ENCODE measurements at places on chromosomes 4 and X.

GRCh38 chr4:76589402-76589801, 154.4 kb downstream of the SHROOM3 start:
- DNase-seq = peak; percentile 65

DNA sequence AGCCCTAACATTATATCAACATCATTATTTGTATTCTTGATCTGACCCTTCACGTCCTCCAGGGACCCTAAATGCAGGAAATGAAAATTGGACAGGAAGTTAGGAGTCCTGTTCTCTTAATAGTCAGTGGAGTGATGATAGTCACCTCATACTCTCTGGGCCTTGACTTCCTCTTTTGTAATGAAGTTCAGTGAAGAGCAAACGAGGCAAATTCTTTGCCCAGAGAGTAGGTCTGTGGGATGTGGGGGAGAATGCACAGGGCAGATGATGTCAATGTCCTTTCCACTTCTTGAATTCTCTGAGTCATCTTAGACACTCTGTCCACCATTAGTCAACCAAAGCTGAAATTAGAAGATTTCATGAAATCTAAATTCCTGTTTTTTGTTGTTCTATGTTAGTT, 17.1 kb upstream of the GPRIN3 start:
- DNase-seq = peak; percentile 67

GRCh38 chrX:73913580-73913979, 350.6 kb downstream of the CHIC1 start:
- DNase-seq = peak; percentile 54

DNA sequence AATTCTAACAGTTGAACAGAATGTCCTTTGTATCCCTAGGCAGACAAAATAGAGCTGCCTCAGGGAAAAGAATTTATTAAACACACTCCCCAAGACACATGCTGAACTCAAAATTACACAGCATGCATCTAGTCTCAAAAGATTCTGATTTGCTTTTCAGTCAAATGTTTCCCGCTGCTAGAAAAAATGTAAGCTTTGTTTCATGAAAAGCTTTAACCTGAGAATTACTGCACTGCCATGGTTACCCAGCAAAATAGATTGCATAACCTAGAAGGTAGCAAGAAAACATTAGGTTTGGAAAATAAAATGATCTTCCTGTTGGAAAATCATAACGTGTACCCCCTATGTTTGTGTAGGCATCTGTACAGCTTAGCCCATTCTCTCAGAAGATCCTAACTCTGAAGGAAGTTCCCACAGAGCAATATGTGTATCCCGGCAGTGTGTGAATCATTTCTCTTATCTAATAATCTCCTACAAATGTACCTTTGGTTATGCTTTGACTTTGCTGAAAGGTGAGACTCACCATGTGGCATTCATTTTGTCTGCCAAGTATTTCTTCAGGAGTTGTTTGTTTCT, 646.9 kb downstream of the STPG2 start:
- peak; percentile 52 for DNase-seq

DNA sequence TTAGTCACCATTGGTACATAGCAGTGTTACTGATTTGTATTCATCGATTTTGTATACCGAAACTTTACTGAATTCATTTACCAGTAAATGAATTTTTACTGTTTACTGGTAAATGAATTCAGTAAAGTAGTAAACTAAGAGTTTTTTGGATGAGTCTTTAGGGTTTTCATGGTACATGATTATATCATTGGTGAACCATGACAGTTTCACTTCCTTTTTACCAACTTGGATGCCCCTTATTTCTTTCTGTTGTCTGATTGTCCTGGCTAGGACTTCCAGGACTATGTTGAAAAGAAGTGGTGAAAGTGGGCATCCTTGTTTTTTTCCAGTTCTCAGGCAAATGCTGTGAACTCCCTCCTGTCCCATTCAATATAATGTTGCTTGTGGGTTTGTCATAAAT, 494.9 kb downstream of the GALNTL6 start:
- DNase-seq = no peak

DNA sequence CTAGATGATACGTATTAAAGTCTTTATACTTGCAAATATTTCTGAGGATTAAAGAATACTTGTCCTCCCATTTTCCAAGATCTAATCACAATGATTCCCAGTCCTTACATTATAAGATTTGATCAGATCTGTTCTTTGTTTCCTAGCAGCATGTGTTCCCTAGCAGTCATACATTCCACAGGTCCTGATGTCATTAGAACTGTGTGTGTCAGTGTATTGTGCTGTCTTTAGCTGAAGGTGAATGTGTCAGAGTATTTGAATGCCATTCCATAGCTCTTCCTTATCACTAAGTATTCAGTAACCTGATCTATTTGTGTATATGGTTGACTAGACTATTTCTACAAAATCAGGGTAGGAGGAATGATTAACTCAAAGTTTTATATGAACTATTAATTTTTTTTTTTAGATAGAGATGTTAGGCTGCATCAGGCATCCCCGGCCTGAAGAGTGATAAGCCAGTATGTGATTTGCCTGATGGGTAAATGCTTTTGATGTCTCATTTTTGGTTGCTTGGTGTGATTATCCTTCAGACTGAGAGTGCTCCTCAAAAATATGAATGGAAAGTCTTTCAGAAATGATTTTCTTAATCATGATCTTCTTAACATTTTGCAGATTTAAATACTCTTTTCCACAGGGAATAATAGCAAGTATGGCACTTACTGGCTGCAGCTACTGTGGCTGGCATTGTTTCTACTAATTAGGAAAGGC, 4.4 kb downstream of the ADGRL3 start:
- DNase-seq = peak; percentile 86

DNA sequence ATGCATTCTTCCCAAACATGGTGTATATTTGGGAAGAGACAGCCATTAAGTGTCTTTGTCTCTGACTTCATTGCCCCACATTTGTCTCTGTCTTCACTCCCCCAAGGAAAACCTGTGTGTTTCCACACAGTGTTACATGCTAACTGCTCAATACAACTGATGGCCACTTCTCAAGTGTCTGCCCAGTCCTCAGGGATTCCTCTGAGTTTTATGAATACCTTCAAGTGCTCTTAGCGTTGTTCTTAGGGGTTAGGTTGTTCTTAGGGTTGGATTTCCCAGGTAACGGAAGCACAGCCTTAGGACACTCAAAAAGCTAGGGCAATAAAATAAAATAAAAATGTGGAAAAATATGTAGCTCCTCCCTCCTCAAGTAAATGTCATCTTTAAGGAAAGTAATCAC, 64.7 kb upstream of the PLAC8 start:
- DNase-seq = no peak

DNA sequence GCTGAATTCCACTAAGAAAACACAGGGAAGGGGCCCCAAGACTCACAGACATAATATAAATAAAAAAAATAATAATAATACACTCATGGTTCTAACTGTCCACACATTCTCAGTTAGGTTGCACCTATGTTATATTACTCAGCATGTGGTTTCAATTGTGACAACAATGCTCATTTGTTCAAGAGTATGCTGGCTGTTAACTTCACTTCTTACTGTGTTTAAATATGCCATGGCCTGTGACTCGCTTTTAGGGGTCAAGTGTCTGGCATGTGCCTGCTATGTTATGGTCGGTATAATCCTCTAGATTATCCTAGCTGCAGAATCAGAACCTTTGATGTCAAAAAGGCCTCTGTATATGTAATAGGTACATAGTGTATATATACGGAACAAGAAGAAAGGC, 324.8 kb upstream of the INTU start:
- no peak for DNase-seq

GRCh38 chr4:157220371-157220881, at the start of gene GRIA2:
GRIA2 (plus strand) TSS chr4:157220728; CDS start chr4:157221043, 315 bp downstream.
- DNase-seq = peak; percentile 58

DNA sequence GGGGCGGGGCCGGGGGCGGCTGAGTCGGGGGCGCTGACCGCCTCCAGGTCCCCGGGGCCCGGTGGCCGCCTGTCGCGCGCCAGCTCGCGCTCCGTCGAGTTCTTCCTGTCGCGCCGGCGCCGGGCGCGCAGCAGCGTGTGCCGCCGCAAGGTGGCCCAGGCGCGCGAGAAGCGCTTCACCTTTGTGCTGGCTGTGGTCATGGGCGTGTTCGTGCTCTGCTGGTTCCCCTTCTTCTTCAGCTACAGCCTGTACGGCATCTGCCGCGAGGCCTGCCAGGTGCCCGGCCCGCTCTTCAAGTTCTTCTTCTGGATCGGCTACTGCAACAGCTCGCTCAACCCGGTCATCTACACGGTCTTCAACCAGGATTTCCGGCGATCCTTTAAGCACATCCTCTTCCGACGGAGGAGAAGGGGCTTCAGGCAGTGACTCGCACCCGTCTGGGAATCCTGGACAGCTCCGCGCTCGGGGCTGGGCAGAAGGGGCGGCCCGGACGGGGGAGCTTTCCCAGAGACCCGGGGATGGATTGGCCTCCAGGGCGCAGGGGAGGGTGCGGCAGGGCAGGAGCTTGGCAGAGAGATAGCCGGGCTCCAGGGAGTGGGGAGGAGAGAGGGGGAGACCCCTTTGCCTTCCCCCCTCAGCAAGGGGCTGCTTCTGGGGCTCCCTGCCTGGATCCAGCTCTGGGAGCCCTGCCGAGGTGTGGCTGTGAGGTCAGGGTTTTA, 1.5 kb downstream of the ADRA2C start:
- DNase-seq = peak; percentile 10

GRCh38 chrX:153494541-153495361, at the start of gene BGN:
BGN (plus strand) TSS chrX:153494980; CDS start chrX:153504632, 9,652 bp downstream.
- DNase-seq = peak; percentile 25

DNA sequence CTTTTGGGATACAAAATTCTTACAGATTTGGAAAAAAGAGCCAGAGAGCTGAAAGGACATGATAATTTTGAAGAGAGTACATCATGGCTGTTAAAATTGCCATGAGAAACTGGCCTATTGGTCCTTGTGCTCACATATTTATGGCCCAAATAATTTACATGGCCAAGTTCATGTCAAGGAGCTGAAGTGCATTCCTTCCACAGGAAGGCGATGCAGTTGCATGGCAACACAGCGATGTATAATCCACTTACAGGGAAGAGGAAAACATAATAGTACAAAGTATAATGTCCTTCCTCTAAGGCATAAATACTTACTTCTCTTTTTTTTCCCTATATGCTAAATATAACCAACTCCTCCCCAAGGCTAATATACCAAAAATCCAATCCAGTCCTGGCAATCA, 914.5 kb upstream of the AGA start:
- no peak for DNase-seq

DNA sequence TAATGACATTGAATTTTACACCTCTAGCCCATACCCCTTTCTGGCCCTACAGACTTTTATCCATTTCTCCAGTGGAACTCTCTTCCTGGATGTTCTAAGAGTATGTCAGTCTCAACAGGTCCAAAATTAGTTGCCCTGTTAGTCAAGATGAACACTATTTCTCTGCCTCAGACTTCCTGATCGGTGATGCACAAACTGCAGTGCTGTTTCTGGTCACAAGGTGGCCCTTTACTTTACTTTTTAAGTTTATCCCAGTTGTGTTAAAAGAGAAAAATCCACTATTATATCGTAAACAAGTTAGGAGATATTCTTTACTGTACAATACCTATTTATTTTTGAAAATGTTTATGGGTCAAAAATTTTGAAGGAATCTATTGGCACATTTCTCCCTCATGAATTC, 13.1 kb downstream of the TCEAL7 start:
- DNase-seq = peak; percentile 69

DNA sequence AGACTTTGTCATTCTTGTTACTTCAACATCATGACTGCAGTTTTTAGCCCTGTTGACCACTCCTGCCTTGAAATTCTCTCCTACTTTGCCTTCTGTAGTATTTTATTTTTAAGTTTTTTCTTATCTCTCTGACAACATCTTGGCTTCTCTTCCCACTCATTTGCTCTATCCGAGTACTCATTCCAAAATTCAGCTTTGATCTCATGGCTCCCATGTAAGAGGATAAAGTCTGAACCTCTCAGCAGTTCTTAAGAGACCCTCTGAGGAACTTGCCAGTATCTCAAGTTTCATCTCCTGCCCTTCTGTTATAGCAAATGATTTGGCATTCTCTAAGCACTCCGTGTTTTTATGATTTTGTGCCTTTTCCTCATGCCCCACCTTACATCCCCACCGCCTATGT, 67.7 kb downstream of the GALNT7 start:
- no peak for DNase-seq

DNA sequence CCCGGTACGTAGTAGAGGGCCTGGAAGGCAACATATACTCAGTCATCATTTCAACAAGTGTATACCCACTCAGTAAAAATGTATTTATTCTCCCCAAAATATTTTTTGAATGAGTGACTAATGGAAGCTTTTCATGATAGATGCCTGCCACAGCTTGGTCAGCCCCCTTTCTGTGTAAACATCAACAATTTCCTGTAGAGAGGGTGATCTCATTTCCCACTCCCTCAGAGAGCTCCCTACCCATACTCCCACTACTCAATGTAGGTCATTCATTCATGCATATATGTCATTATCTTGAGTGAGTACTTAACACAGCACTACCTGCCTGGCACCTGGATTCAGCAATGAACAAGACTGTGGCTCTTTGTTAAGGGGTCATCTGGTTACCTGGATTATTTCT, 81.9 kb downstream of the STK32B start:
- DNase-seq = no peak

DNA sequence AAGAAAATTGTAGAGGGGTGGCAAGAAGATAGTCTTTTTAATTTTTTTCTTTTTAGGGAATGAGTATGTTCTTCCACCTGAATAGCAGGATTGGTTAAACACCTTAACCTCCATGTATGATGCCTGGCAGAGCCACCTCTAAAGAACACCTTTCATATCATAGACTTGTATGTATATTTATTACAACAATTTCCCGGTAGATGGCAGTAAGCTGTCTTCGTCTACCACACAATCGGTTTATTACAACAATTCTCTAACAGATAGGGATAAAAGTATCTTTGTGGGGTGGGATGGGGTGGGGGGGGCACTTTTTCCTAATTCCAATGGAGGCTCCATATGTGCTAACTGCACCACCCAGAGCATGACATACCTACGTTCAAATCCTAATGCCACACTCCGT, 255.5 kb downstream of the LDB2 start:
- peak; percentile 30 for DNase-seq

DNA sequence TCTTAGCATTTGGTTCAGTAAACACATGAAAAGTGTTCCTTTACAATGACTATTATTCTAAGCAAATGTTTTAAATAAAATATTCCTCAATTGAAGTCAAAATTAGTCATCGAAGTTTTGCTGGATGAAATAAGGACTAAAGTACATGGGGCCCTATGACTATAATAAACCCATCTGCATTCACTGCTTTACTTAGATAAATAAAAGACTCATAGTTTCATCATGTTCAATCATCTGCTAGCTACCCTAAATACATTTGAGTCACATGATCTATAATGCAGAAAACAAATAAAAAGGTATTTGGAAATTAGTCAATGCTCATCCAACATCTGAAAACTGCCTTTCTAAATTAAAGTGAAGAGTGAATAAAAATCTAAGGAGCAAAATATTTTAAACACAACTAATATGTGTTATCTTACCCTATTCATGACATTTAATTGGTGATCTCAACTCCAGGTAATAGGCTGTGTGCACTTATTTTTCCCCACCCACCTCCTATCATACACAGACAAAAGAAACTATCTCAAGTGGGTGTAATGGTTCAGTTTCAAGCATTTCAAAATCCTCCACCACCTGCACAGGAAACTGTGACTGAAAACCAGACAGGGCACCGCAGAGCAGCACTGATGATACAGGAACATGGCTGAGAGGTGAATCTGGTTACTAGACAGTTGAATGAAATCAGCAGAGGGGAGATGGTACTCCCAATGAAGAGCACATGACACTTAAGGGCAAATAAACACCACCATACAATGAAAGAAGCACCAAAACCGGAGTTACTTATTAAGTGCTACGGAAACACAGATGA, 78.6 kb downstream of the CAMK2D start:
- DNase-seq = peak; percentile 24

GRCh38 chrX:56833626-56834025, 104.6 kb downstream of the NBDY start:
- DNase-seq = no peak
